ENCODE measurements at places on chromosomes 7 and 10.

- DNase-seq, result no peak
These were observed 903.6 kb upstream of the AUTS2 start for GRCh38 chr7:68694656-68695055.

GRCh38 chr7:124879103-124879502 is 50.5 kb downstream of the POT1 start:
- DNase-seq, result no peak

- no peak for DNase-seq
These were observed 171.0 kb upstream of the FOXP2 start for GRCh38 chr7:114243646-114244045.

DNA sequence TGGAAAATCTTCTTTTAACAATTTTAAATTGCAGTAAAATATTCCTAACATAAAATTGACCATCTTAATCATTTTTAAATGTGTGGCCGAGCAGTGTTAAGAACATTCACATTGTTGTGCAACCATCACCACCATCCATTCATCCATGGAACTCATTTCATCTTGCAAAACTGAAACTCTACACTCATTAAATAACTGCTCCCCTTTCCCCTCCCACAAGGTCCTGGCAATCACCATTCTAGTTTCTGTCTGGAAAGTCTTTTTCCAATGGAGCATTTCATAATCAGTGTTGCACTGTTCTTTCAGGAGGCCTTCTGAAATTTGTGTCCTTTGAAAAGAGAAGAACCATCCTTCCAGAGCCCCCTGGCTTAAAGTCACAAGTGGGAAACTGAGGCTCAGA is 233.1 kb downstream of the PLXNA4 start:
- no peak for DNase-seq

- DNase-seq, result peak; percentile 41
These were observed 30.6 kb downstream of the TLX1 start for GRCh38 chr10:101161494-101162299.

All from hippocampal formation (tissue), 2 donors.